IgD-negative memory B cell (primary cell): ENCODE measurements at places on chromosomes 12 and 14. TPM values are rescaled to one million over a fixed set of nuclear protein-coding genes. Genes with fewer than 3 reads are reported as not detected.

Gene SMCO2
- polyA plus RNA-seq: not detected

Gene KRT82
- polyA plus RNA-seq: not detected

Gene CBLN3
- polyA plus RNA-seq: 2.9 TPM

Gene TGM1
- polyA plus RNA-seq: not detected

Gene CEBPE
- not detected for polyA plus RNA-seq

Gene CD9
- 9.6 TPM for polyA plus RNA-seq

Gene TPPP2
- not detected for polyA plus RNA-seq

Gene RPS6KA5
- polyA plus RNA-seq: 19.0 TPM

Gene FOXG1
- polyA plus RNA-seq: not detected

Gene KCNH3
- 0.15 TPM for polyA plus RNA-seq

Gene DHRS2
- polyA plus RNA-seq: not detected

Gene NANOG
- not detected for polyA plus RNA-seq

Gene ANO4
- polyA plus RNA-seq: not detected

Gene CLEC9A
- not detected for polyA plus RNA-seq

Gene TMEM19
- polyA plus RNA-seq: 98.7 TPM

Gene TSHR
- not detected for polyA plus RNA-seq

Gene SERPINA9
- 0.63 TPM for polyA plus RNA-seq

Gene KLRC3
- not detected for polyA plus RNA-seq

Gene TAS2R31
- not detected for polyA plus RNA-seq
